ENCODE measurements at places on chromosomes 2 and 18.

DNA sequence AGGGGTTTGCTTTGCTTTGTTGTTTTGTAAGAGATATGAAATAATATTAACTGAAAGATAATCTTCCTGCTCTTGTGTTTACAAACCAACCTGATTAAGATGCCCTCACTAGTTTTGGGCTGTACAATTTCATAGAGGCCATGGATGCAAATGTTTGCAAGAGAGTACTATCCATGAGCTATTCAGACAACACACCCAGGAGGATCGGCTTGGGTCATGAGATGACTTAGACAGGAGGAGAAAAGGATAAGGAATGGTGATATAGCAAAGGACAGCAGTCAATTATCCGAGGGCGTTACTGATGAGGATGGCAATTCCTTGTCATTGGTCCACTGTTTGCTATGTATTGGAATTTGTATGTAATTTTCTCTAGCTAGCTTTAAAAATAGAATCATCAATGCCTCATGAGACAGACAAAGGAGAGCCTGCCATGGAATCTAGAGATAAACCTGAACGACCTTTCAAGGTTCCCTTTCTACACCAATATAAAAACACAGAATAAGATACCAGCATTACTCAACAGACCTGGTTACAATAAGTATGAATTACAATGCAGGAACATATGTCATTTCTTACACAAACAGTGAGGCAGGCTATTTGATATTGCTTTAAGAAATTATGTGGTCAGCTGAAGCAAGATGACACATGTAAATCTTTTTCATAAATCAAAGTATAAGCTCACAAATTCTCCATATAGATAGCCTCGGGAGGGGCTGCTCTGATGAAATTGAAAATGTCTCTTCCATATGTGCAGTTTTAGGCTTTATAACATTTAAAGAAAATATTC, 54.4 kb upstream of the SOS1 start:
- DNase-seq: no peak

- DNase-seq: no peak
Measured at GRCh38 chr18:62651276-62652056, 63.9 kb upstream of the PHLPP1 start.

GRCh38 chr2:221753401-221753800, 181.3 kb upstream of the EPHA4 start:
- DNase-seq: no peak

DNA sequence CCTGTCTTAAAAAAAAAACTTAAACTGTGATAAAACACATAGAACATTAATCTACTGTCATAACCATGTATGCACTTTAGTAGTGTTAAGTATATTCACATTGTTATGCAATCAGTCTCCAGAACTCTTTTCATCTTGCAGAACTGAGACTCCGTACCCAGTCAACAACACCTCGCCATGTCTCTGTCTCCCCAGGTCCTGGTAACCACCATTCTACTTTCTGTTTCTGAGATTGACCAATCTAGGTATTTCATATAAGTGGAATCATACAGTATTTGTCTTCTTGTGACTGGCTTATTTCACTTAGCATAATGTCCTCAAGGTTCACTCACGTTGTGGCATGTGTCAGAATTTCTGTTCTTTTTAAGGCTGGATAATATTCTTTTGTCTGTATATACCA, 290.8 kb upstream of the CXCR4 start:
- DNase-seq: no peak

- no peak for DNase-seq
Measured at GRCh38 chr18:68915061-68915460, 117.2 kb downstream of the CCDC102B start.

DNA sequence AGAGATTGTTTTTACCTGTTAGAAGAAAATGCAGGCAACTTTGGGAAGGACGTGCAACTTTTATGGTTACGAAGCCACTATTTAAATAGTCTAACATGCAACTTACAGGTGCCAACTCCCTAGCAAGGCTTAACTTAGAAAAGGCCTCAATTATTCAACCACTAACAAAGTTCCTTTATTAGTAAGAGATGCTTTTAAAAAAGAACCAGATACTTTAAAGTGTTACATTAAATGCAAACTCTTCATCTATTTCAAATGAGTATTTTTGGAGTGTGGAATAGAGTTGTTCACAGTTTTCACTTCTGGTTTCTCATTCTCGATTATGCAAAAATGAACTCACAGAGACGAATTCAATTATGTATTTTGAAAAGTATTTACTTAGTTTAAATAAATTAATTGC, 51.7 kb downstream of the PELI1 start:
- DNase-seq: no peak

GRCh38 chr2:40488927-40489677, 37.2 kb upstream of the SLC8A1 start:
- DNase-seq: no peak

- DNase-seq: no peak
Measured at GRCh38 chr2:53473236-53473635, 294.4 kb upstream of the CHAC2 start.

DNA sequence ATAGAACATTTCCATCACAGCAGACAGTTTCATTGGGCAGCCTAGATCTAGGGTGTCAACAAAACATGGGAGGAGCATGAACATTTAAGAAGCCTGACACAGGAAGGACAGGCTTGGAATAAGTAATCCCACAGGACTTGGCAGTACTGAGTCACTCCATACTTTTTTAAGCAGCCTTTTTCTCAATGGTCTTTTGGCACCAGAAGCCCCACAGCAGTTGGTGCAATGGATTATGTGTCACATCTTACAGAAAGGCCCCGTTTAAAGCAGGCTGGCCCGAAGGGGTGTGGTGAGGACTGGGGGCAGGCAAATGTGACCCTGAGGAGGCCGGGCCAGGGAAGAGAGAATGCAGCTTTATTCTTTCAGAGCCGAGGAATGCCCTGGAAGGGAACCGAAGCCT, 26.6 kb downstream of the SPTBN1 start:
- DNase-seq: no peak

- DNase-seq: no peak
Measured at GRCh38 chr2:10119601-10120157, 2.9 kb upstream of the RRM2 start.
